ENCODE measurements at places on chromosomes 5 and 9. TPM values are rescaled to one million over a fixed set of nuclear protein-coding genes. Genes with fewer than 3 reads are reported as not detected.
A peak's percentile ranks its signal among the peaks of the same experiment; 100 is the strongest.

DNA sequence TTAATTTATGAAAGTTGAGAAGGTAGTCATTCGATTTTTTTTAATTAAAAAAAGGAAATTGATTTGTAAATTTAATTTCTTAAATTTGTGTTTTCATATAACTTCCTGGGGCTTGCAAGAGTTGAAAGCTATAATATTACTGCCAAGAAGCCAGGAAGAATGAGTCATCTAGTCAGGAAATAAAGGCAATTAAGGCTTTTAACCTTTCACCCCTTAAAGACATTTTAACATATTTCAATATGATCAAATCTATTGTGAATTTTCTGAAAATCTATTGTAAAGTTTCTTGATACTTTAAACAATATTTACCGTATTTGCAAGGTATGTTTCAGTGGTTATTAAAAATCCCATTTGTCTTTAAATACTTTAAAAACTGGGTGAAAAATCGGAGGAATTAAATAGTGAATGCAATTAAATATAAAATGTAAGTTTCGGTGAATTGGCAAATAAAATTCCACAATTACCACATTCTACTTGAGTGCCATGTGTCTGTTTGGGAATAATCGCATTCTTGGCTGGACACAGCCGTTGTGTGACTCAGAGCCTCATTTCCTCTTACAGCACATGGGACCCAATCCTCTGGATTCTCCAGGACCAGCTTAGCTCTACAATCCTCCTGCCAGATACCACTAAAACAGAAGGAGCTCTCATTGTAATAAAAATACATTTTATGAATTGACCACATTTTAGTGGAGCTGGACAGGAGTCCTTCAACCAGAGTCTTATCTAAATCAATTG lies 310.7 kb downstream of the HCN1 start:
- H3K27ac ChIP-seq, result no peak overlapping the region
- DNase-seq, result no peak
- H3K36me3 ChIP-seq, result no peaks in the 10 kb centered on the region
- H3K4me3 ChIP-seq, result no peak overlapping the region
- no peaks in the 10 kb centered on the region for H3K4me1 ChIP-seq

DNA sequence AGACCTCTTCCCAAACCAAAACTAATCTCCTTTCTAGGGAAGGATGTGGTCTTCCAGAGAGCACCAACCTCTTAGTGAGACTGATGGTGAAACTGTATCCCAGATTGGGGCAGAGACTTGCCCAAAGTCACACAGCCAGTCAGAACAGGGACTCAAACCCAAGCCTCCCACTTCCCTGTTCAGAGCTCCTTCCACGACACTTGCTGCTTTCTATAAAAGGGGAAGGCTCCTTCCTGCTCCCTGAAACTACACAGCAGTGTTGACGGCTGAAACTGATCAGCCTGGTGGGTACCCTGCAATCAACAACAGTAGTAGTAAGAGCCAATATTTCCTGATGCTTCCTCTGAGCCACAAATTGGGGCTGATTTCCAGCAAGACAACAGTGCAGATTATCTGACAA lies 1.5 kb downstream of the TOR2A start:
- peak overlapping the region; percentile 78 for H3K4me3 ChIP-seq
- H3K27me3 ChIP-seq, result no peaks in the 10 kb centered on the region
- no peaks in the 10 kb centered on the region for H3K36me3 ChIP-seq
- no peak overlapping the region for H3K27ac ChIP-seq
- DNase-seq, result no peak
- peaks cover 13% of the 10 kb centered on the region for H3K4me1 ChIP-seq

GRCh38 chr5:72486371-72486770 lies 20.8 kb downstream of the ZNF366 start:
- no peak for DNase-seq
- no peaks in the 10 kb centered on the region for H3K36me3 ChIP-seq

DNA sequence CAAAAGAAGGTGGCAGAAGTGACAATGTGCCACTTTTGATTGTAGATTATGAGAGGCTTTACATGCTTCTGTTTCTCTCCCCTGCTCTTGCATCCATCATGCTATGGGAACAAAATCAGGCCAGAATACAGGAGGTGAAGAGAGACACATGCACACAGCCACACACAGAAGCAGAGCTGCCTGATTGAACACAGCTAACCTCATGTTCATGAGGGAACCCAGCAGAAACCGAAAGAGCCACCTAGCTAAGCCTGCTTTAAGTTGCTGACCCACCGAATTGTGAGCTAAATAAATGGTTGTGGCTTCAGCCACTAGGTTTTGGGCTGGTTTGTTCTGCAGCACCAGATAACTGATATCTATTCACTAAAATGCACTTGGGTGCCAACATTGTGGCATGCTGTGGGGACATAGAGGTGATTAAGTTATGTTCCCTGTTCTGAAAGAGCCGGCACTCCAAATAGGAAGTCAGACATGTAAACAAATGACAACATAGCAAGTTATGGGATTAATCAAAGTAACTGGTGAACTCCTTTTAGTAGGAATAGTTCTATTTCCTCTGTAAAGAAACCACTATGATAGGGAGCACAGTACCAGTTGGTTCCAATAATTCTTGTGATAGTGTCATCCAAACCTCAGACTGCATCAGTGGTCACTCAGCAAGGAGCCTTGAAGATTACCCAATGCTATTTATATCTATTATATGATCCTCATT lies 93.6 kb upstream of the TNC start:
- H3K4me3 ChIP-seq, result no peak overlapping the region
- H3K4me1 ChIP-seq, result peaks cover 9% of the 10 kb centered on the region
- H3K27ac ChIP-seq, result no peak overlapping the region
- H3K36me3 ChIP-seq, result no peaks in the 10 kb centered on the region
- H3K27me3 ChIP-seq, result peaks cover 37% of the 10 kb centered on the region
- DNase-seq, result no peak

DNA sequence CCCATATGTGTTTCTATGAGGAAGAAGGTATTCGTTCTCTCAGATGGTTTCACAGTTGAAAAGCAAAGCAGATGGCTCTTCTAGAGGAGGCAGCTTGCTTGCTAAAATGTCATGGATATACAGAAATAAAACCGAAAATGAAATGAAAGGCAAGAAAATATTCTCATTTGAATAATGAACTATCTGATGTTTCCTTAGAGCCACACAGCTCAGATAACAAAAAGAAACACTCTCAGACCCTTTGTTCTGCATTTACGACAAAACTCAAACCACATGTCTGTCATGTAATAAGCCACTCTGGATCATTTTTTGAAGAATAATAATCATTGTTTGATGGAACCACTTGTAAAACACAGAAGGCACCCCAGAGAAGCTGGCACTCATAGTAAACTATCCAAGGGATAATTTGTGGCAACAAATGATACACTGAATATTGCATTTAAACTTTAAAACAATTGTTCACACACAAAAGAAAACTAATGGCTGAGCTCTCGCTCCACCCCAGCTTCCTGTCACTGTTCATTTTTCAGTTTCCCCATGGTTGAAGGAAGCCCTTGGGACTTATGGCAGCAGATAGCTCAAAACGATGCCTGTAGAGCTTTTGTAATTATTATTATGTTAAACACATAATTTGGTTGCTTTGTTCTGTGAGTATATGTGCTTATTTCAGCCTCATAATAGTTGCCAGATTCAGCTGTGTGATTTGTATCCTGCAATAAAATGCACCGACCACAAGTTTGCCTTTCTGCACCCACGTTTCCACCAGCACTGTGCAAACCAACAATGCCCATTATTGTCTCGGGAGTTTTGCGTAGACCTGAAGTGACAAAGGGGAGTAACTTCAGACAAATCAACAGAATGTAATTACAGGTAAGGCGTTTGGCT lies 256.0 kb downstream of the TMEM167A start:
- no peaks in the 10 kb centered on the region for H3K36me3 ChIP-seq
- no peak overlapping the region for H3K27ac ChIP-seq
- H3K4me3 ChIP-seq, result no peak overlapping the region
- peaks cover 10% of the 10 kb centered on the region for H3K4me1 ChIP-seq

GRCh38 chr5:160023908-160024630 lies 15.1 kb downstream of the TTC1 start:
- no peak for DNase-seq
- no peaks in the 10 kb centered on the region for H3K27me3 ChIP-seq
- H3K27ac ChIP-seq, result no peak overlapping the region

- DNase-seq, result no peak
Observed at GRCh38 chr5:139955053-139955605, 88.0 kb downstream of the NRG2 start.

DNA sequence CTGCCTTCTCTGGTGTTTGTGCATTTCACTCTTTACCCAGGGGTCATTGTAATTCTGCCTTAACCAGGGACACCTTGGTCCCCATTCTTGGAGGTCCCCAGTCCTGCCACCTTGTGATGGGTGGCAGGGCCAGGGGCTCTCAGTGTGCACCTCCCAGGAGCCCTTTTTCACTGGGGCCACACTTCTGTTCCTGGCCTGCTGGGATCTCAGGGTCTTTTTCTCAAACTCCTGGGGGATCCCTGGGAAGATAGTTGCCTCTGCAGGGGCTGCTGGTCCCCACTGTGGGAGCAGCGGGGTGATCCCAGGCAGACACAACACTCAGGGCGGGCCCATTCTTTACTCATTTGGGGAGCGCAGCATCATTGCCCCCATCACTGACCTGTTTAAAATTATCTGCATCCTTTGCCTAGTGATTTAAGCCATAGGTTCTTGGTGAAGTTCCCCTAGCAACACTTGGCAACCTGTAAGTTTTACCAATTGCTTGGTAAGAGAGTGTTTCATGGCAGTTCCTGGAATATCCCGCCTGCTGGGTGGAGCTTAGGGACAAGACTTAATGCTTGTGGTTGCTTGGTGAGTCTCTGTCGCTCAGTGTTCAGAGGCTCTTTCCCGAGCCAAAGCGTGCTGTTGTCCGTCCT lies 15.7 kb downstream of the PHF2 start:
- H3K27ac ChIP-seq, result no peak overlapping the region
- H3K27me3 ChIP-seq, result no peaks in the 10 kb centered on the region
- DNase-seq, result no peak

DNA sequence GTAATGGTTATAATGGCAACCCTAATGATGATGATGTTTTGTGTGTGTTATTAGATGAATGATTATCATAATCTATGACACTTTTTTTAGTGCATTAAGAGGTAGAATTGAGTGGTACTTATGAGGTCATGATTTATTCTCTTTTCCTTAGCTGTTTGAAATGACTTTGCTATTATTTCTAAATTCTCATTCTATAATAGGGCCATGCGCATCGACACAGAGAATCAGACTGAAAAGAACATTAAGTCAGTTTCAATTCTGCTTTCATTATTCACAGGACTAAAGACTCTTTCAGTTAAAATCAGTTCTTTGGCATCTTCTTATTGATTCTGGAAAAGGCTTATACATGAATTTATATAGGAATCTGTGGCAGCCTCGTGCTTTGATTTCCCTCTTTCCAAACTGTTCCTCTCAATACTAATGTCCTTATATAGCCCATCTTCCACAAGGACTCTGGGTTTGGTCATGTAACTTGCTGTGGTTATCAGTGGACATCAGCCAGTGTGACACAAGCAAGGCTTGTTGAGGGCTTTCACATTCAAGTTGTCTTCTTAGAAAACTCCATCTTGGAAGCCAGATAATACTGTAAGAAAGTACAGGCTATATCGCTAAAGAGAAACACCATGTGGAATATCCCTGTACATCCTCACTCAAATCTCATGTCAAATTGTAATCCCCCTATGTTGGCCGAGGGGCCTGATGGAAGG lies 140.3 kb upstream of the CHD1 start:
- no peaks in the 10 kb centered on the region for H3K27me3 ChIP-seq
- no peak overlapping the region for H3K27ac ChIP-seq
- H3K36me3 ChIP-seq, result no peaks in the 10 kb centered on the region

- H3K4me3 ChIP-seq, result peak overlapping the region; percentile 5
- DNase-seq, result no peak
- H3K27me3 ChIP-seq, result no peaks in the 10 kb centered on the region
- H3K36me3 ChIP-seq, result peaks cover 36% of the 10 kb centered on the region
- H3K27ac ChIP-seq, result peak overlapping the region; percentile 97
Observed at GRCh38 chr5:150781706-150782614, 3.4 kb downstream of the SMIM3 start.

DNA sequence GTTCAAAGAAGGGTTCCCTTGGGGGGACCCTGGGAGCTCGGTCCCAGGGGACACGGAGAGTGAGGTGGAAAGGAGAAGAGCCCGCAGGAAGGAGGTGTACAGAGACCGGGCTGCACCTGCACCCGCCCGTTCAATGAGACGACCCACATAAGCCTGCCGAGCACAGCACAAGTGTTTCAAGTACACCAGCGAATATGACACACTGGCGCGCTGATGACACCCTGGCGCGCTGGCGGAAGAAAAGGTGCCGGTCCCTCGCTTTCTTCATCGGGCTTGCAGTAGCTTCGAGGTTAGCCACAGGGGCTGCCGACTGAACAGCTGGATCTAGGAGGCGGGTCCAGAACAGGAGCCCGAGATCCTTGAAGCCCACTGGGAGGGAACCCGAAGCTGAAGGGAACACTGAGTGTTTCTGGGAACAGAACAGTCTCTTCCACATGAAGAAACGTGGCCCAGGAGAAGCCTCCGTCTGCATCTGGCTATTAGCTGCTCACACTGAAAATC lies 1.4 kb downstream of the TBC1D9B start:
- no peak for DNase-seq
- H3K27me3 ChIP-seq, result no peaks in the 10 kb centered on the region
- peaks cover 12% of the 10 kb centered on the region for H3K36me3 ChIP-seq
- H3K27ac ChIP-seq, result no peak overlapping the region
- H3K4me3 ChIP-seq, result peak overlapping the region; percentile 85
- H3K4me1 ChIP-seq, result peaks cover 11% of the 10 kb centered on the region

GRCh38 chr9:88396836-88397577 lies 8.8 kb downstream of the SPIN1 start:
- H3K36me3 ChIP-seq, result peaks cover 3% of the 10 kb centered on the region
- no peak overlapping the region for H3K4me3 ChIP-seq
- DNase-seq, result no peak
- no peak overlapping the region for H3K27ac ChIP-seq
- H3K4me1 ChIP-seq, result peaks cover 25% of the 10 kb centered on the region

DNA sequence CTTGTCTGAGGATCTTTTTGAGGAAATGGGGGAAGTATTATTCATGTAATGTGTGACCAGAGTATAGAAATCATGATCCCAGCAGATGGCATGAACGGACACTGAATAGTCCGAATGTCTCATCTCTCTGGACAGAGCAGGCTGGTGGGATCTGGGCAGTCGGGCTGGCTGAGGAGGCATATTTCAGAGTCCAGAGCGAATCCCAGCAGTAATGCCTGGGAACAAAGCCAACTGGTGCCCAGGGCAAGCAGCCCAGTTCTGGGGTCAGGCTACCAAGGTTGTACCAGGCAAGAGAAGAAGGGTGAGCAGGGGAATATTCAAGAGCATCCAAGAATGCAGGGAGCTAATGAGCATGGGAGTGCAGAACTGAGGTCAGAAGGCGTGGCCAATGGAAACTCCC lies 306.4 kb downstream of the ZSWIM6 start:
- H3K27me3 ChIP-seq, result peaks cover 3% of the 10 kb centered on the region
- no peak overlapping the region for H3K4me3 ChIP-seq
- H3K4me1 ChIP-seq, result no peaks in the 10 kb centered on the region
- no peak overlapping the region for H3K27ac ChIP-seq

PCDHA6 gene
- total RNA-seq, result not detected

DOCK2 gene
- total RNA-seq, result 192 TPM

IL33 gene
- not detected for total RNA-seq

AK8 gene
- not detected for total RNA-seq

PJA2 gene
- 53.1 TPM for total RNA-seq

PCDHGA2 gene
- not detected for total RNA-seq

CDX1 gene
- total RNA-seq, result not detected

CCNJL gene
- total RNA-seq, result not detected

Data from activated naive CD4-positive, alpha-beta T cell treated with anti-CD3 and anti-CD28 coated beads for 36 hours (primary cell).